Pancreas (tissue), 10 donors: ENCODE measurements at places on chromosomes 7 and 10. TPM values are rescaled to one million over a fixed set of nuclear protein-coding genes. Genes with fewer than 3 reads are reported as not detected.

Gene SFRP4
- 1.3 TPM for polyA plus RNA-seq

Gene PSD
- 30.9 TPM for polyA plus RNA-seq

Gene CNNM1
- 0.53 TPM for polyA plus RNA-seq

Gene COL26A1
- polyA plus RNA-seq: 0.87 TPM

Gene PON1
- 0.26 TPM for polyA plus RNA-seq

Gene EPDR1
- 2.4 TPM for polyA plus RNA-seq

Gene GIMAP5
- polyA plus RNA-seq: 7.6 TPM

Gene ANK3
- 3.3 TPM for polyA plus RNA-seq

Gene RNF133
- 0.07 TPM for polyA plus RNA-seq

Gene ZNF804B
- polyA plus RNA-seq: 0.14 TPM

Gene C10orf90
- not detected for polyA plus RNA-seq

Gene FAM241B
- polyA plus RNA-seq: 7.5 TPM

Gene PRKAG2
- 13.1 TPM for polyA plus RNA-seq

Gene TSPAN33
- polyA plus RNA-seq: 11.2 TPM

Gene CSGALNACT2
- 5.2 TPM for polyA plus RNA-seq

Gene SPDYE5
- 0.09 TPM for polyA plus RNA-seq

Gene CNOT4
- polyA plus RNA-seq: 5.5 TPM

Gene CALCR
- polyA plus RNA-seq: not detected

Gene MEOX2
- polyA plus RNA-seq: 1.2 TPM

Gene WDR86
- 1.7 TPM for polyA plus RNA-seq

Gene CCDC3
- 2.3 TPM for polyA plus RNA-seq

Gene OR6B1
- polyA plus RNA-seq: not detected

Gene PDAP1
- polyA plus RNA-seq: 46.7 TPM

Gene OGDHL
- polyA plus RNA-seq: 25.9 TPM

Gene LMOD2
- polyA plus RNA-seq: not detected

Gene CTAGE4
- polyA plus RNA-seq: 4.0 TPM

Gene LLCFC1
- not detected for polyA plus RNA-seq

Gene CALU
- polyA plus RNA-seq: 8.7 TPM

Gene ADARB2
- polyA plus RNA-seq: 24.7 TPM

Gene OR6V1
- polyA plus RNA-seq: not detected

Gene FAM20C
- polyA plus RNA-seq: 16.9 TPM

Gene EGFR
- 5.5 TPM for polyA plus RNA-seq

Gene TFPI2
- polyA plus RNA-seq: 37.9 TPM

Gene LRIT2
- not detected for polyA plus RNA-seq

Gene OR2A42
- not detected for polyA plus RNA-seq

Gene CTTNBP2
- 4.8 TPM for polyA plus RNA-seq

Gene HEPACAM2
- 4.9 TPM for polyA plus RNA-seq

Gene WNT2
- 0.08 TPM for polyA plus RNA-seq

Gene LRIT1
- not detected for polyA plus RNA-seq

Gene GFRA1
- 0.70 TPM for polyA plus RNA-seq

Gene C10orf105
- 0.08 TPM for polyA plus RNA-seq

Gene MIOS
- 14.3 TPM for polyA plus RNA-seq

Gene CCL24
- polyA plus RNA-seq: not detected

Gene PON3
- polyA plus RNA-seq: 5.8 TPM
